ENCODE measurements at places on chromosomes 5 and 9.

DNA sequence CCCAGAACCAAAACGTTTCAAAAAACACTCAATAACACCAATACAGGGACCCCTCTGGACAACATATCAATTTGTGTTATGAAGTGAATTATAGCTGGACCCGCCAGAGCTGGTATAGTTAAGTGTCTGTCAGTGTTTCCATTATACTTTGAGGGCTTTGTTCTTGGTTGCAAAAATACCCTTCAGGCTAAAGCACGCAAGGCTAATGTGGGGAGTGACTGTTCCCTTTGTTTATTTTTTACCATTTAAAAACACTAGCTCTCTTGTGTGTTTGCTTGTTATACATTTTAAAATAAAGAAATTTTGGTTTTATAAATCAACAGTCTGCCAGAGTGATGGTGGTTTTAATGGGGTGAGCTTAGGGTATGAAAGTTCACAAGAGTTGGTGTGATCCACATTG is 859.5 kb downstream of the PTPRD start:
- no peak for DNase-seq

- DNase-seq = no peak
Observed at GRCh38 chr5:76714751-76715485, 1.0 kb upstream of the F2R start.

DNA sequence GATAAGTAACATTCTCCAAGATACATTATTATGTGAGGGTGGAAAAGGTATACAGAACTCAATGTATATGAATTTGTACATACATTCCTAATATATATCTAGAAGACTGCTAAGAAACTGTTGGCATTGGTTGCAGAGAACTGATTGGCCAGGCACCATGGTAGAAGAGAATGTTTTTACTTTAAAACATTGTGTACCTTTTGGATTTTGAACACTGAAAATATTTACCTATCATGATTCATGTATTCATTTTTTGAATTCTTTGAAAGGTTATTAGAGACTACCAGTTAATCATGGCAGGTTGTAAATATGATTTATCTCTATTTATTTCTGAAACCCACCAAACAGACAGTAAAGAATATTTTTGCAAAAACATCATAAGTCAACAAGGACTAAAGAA is 41.2 kb upstream of the ADRB2 start:
- no peak for DNase-seq

DNA sequence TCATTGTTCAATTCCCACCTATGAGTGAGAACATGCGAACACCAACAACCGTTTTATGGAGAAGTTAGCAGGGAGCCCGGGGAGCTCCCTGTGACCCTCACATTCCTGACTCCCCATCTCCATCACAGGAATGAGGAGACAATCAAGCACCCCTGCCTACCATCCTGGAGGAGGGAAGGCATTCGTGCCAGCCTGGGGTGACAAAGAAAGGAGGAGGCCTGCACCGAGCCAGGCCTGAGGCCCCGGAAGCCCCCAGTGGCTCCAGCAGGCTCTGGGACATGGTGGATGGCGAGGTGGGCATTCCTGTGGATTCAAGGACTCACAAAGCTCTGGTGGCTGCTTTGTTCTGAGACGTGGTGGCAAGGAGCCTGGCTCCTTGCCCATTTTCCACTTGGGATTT is 36.5 kb upstream of the UGT3A1 start:
- no peak for DNase-seq

DNA sequence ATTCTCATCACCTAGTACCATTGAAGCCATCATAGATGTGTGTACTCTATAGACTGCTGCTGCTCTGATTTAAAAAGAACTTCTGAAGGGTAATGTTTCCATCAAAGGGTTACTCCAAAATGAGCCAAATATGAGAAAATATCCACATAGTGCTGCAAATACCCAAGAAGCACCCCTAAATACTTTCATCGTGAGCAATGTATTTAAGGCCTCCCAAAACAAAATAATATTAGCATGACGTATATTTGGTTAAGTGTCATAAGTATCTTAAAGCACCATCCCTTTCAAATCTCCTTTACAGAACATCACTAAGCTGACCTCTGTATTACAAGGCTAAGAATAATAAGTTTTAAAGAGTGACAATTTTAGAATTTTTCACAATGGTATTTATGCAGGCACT is 421.8 kb downstream of the MTRR start:
- DNase-seq = no peak

GRCh38 chr5:6757414-6757969 is 44.3 kb downstream of the TENT4A start:
- DNase-seq = no peak

DNA sequence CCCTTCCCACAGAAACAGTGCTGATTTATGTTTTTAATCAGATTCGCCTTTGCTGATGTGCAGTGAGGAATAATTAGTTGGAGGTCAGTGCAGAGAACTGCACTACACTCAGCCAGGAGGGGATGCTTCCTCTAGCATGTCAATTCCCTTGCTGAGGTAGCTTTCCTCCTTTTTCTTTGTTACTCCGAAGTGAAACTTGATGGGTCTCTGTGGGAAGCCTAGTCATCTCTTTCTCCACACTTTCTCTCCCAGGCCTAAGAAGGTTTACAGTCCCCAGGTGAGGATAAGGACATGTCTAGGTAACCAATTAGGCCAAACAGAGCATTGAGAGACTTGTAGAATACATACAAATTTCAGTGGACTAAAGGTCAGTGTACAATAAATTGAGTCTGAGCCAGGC is 461.8 kb downstream of the KIF4B start:
- no peak for DNase-seq

GRCh38 chr5:163670036-163670435 is 164.6 kb downstream of the MAT2B start:
- DNase-seq = no peak

DNA sequence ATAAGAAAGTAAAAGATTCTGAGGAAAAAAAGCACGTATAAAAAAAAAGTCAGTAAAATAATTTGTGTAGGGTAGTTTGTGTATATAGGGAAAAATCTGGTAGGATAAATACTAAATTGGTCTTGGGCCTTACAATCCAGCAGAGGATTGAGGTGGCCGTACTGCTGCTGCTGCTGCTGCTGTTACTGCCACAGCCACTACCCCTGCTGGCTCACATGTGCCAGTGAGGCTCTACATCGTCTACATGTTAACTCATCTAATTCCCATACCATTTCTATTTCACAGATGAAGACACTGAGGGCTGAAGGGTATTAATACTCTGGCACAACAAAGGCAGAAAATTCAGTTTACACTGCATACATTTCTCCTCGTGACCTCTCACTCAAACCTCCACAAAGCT is 928.5 kb downstream of the TLE4 start:
- no peak for DNase-seq

DNA sequence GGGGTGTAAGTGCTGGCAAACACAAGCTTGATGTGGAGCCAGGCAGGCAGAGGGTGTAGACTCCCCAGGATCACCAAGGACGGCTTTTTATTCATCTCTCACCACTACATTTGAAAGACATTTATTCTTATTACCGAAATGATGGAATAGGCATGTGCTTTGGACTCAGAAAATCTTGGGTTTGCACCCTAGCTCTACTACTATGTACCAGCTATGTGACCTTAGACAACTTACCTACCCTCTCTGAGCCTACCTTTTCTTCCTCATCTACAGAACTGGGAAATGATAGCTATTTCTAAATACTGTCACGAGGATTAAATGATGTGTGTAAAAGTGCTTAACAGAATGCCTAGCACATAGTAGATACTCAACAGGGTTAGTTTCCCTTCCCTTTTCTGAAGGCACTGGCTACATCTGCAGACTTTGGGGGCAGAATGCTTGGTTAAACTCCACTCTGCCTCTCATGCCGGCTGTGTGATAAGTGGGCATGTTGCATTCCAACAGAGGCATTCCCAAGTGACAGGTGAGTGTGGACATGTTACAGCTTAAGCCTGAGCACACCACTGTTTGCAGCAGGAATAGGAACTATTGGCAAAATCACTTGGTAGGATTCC is 94.8 kb downstream of the SLC1A3 start:
- no peak for DNase-seq

GRCh38 chr9:61668846-61669245 is 479.0 kb downstream of the SPATA31A7 start:
- DNase-seq = no peak

DNA sequence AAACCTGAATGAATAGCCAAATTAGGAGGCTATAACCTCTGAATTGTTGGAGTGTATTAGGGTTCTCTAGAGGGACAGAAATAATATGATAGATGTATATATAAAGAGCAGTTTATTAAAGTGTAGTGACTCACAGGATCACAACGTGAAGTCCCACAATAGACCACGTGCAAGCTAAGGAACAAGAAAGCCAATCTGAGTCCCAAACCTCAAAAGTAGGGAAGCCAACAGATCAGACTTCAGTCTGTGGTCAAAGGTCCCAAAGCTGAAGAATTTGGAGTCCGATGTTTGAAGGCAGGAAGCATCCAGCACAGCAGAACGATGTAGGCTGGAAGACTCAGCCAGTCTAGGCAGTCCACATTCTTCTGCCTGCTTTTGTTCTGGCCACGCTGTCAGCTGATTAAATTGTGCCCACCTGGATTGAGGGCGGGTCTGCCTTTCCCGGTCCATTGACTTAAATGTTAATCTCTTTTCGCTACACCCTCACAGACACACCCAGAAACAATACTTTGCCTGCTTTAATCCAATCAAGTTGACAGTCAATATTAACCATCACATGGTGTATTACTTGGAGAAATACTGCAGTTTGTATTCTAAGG is 550.6 kb downstream of the CDH10 start:
- DNase-seq = no peak

- DNase-seq = no peak
Observed at GRCh38 chr9:81999806-82000205, 11.2 kb downstream of the SPATA31D1 start.

DNA sequence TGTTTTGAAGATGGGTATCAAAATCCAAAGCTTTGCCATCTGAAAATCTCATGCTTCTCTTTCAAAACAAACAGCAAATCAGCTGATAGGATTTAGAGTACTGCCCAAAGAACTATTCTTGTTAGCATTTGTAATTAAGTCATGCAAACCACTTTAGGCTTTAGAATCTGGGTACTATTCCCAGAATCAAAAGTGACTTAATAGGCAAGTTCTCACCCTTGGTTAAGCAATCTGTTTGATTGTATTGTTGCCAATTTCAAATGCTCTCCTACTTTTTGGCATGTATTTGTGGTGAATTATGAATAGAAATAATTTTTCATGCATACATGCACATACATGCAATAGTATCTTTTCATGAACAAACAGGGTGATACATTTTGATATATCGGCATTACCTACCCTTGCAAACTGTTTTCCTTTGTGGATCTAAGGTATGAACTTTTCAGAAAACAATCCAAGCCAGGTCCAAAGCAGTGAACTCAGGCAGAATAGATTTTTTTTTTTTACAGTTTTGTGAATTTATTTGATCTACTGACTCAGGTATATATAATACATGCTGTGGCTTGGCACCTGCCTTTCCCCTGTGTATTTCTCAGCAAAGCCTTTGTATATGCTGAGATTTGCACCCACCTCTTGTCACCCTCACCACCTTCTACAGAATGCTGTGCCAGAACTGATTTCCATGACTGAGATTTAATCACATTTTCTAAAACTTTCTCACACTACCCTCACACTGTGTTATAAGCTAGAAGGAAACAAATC is 9.0 kb downstream of the IL33 start:
- DNase-seq = no peak

DNA sequence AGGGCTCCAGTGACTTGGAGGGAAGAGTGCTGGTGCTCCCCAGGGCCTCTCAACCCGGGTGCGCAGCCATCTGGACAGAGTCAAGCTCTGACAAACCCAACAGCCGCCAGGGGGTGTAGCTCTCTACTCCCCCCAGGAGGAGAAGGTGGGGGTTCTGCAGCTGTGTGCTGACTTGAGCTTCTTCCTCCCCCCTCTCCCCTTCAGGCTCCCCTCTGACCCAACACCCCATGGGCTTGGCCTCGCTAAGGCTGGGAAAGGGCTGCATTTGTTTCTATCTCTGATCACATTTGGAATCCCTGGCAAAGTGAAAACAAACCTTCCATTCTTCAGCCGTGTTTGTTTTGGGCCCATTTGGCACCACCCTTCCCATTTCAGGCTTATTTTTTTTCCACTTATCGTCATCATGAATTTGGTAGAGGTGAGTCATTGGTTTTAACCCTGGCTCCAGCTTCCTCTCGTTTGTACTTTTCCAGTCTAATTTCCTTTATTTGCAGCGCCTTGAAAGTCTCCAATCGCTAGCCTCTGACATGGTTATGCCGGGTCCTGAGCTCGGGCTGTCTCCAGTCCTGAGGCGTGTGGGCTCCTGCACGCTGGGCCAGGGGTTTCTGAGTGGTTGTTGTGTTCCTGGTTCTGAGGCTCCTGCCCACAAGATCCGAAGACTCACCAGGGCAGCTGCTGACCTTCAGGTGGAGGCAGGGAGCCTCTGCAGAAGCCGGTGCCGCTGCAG is 36.1 kb downstream of the DAP start:
- no peak for DNase-seq

DNA sequence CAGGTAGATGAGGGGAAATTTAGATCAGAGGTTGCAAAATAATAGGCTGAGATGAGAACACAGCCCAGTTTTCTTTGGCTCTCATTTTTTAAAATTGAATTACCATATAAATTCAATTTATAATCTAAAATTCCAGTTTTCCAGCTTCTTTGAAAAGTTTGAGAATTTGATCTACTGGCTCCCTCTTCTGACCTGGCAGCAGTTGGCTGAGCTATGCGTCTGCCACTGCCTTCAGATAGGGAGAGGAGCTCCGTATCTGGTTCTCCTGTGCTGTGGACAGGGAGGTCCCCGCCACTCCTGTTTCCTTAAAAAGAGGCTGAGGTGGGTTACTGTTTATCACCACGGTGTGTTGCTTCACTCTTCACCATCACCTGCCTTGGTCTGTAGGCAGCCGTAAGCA is 103.7 kb downstream of the ARHGAP26 start:
- DNase-seq = no peak

DNA sequence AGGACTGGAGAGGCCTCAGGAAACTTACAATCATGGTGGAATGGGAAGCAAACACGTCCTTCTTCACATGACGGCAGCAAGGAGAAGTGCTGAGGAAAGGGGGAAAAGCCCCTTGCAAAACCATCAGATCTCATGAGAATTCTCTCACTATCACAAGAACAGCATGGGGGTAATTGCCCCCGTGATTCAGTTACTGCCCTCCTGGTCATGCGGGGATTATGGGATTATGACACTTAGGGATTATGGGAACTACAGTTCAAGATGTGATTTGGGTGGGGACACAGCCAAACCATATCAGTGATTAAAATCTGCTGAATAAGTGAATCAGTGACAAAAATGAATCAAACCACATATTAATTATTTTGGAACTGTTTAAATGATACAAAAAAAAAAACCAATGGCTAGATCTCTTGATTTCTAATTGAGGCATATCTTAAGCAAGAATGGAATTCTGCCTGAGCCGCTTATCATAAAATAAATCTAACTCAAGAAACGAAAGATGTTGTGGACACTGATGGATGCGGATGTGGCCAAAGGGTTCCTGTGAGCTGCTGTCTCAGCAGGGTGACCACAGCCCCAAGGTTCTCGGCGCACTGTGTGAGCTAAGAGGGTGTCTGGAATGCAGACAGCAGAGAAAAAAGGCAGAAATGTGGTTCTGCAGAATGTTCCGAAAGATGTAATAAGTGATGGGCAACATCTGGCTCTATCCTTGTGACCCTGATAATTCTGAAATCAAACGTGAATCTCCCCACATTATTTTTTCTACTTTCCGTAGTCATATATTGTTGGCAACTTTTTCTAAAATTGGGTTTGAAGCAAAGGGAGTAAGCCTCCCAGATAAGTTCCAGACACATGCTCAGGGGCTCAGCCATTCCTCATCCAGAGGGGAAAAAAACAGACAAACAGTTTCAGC is 107.2 kb upstream of the ICE1 start:
- no peak for DNase-seq
